ENCODE measurements at places on chromosomes 5 and 9. TPM values are rescaled to one million over a fixed set of nuclear protein-coding genes. Genes with fewer than 3 reads are reported as not detected.

DNA sequence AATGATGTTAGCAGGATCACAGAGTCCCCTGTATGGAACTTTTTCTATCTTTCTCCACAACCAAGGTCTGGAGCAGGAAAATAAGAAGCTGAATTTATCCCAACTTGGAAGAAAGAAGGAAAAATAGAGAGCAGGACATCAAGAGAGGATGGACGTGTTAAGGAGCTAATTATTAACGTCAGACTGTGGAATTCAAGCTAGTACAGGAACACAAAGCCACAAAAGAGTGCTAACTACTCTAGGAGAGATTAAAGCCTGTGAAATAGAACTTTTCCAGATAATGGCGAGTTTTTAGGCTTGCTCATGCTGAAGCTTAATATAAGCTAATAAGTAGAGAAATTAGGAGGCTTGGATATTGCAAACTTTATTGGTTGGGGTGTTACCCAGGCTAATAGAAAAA, 632 bp upstream of the SPINK13 start:
- DNase-seq = no peak

- no peak for DNase-seq
Measured at GRCh38 chr9:84301851-84302250, 38.7 kb downstream of the SLC28A3 start.

DNA sequence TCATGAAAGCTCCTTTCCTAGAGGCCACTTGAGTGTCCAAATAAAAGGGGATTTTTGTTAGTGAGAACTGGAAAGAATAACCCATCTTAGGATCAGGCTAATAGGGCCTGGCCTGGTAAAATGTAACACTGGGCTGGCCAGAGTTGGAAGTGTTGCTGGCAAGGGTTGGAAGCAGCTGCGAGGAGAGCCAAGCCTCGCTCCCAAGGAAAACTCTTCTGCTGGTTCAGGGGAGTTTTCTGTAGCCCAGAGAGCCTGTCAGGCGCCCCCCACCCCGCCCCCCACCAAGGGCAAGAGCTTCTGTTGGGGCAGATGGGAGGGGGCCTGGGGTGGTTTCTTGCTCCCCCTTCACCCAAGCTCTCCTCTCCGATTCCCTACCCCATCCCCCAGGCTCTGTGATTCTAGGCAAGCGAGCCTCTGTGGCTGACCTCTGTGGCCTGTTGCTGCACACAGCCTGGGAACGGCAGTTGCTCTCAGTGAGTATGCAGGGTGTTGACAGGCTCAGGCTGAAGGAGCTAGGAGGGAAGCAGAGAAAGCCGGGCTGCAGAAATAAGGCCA, 547.8 kb downstream of the CCDC171 start:
- no peak for DNase-seq

GRCh38 chr5:140266471-140267200, 36.3 kb downstream of the PFDN1 start:
- no peak for DNase-seq

Gene SLC4A9
- total RNA-seq = 0.56 TPM

Data from activated T-cell treated with anti-CD3 and anti-CD28 coated beads, Interleukin-2, amount 50 U/mL, for 72 hours (primary cell).